ENCODE measurements at places on chromosomes 1 and 21. TPM values are rescaled to one million over a fixed set of nuclear protein-coding genes. Genes with fewer than 3 reads are reported as not detected.

GRCh38 chr1:42109600-42109999 lies 43.6 kb upstream of the GUCA2B start:
- H3K36me3 ChIP-seq = no peaks in the 10 kb centered on the region
- no peaks in the 10 kb centered on the region for H3K4me1 ChIP-seq
- no peak overlapping the region for H3K27ac ChIP-seq
- H3K27me3 ChIP-seq = no peaks in the 10 kb centered on the region
- no peak overlapping the region for H3K4me3 ChIP-seq

DNA sequence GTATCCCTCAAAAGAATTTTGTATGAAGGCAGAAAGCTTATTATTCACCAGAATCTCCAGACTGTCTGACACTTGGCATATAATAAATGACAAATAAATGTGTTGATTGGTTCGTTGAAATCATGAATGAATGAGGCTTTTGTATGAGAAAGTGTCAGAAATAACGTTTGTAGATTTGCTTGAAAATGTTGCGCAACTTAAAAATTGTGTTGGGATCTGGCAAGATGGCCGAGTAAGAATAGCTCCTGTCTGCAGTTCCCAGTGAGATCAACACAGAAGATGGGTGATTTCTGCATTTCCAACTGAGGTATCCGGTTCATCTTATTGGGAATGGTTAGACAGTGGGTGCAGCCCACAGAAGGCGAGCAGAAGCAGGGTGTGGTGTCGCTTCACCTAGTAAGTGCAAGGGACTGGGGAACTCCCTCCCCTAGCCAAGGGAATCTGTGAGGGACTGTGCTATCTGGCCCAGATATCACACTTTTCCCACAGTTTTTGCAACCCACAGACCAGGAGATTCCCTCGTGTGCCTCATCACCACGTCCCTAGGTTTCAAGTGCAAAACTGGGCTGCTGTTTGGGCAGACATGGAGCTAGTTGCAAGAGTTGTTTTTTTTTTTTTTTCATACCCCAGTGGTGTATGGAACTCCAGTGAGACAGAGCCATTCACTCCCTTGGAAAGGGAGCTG lies 759.0 kb downstream of the LTN1 start:
- no peaks in the 10 kb centered on the region for H3K36me3 ChIP-seq
- H3K4me3 ChIP-seq = no peak overlapping the region
- no peak overlapping the region for H3K27ac ChIP-seq
- H3K4me1 ChIP-seq = no peaks in the 10 kb centered on the region

GRCh38 chr1:178278916-178279686 lies 185.2 kb downstream of the RASAL2 start:
- H3K27ac ChIP-seq = no peak overlapping the region
- no peaks in the 10 kb centered on the region for H3K27me3 ChIP-seq
- DNase-seq = no peak
- no peaks in the 10 kb centered on the region for H3K36me3 ChIP-seq

- DNase-seq = no peak
- H3K4me1 ChIP-seq = peaks cover 32% of the 10 kb centered on the region
- peaks cover 2% of the 10 kb centered on the region for H3K27me3 ChIP-seq
These were observed 278.9 kb downstream of the NPHP4 start for GRCh38 chr1:5713101-5714010.

DNA sequence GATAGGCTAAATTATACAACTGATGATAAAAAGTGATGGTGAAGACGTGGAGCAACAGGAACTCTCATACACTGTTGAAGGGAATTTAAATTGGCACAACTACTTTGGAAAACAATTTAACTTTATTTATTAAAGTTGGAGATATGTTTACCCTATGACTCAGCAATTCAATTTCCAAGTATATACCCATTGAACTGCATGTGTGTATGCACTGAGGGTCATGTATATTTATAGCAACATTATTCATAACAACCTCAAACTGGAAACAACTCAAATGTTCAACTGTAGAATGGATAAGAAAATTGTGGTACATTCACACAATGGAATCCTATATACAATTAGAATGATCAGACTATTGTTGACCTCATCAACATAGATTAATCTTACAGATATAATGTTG lies 16.5 kb upstream of the BCAS2 start:
- H3K4me3 ChIP-seq = no peak overlapping the region
- no peaks in the 10 kb centered on the region for H3K4me1 ChIP-seq
- DNase-seq = no peak

DNA sequence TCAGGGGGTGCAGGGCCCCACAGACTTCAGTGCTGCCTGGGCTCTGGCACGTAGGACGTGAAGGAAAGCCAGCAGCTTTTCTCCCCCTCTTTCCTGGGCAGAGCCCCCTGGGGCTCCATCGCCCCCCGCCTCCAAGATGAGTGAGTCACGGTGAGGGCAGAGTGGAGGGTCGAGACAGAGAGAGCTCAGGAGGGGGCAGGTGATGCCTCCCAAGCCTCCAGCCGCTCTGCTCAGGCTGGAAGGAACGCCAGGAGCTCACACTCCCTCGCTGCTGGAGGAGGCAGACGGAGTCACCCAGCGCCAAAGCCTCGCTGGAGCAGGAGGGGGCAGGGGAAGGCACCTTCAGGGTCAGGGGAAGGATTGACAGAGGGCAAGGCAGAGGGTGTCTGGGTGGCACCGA lies 119.5 kb downstream of the CASZ1 start:
- peaks cover 85% of the 10 kb centered on the region for H3K4me1 ChIP-seq
- H3K27ac ChIP-seq = no peak overlapping the region
- H3K36me3 ChIP-seq = peaks cover 5% of the 10 kb centered on the region

- no peaks in the 10 kb centered on the region for H3K27me3 ChIP-seq
- peaks cover 26% of the 10 kb centered on the region for H3K4me1 ChIP-seq
- no peaks in the 10 kb centered on the region for H3K36me3 ChIP-seq
- H3K4me3 ChIP-seq = no peak overlapping the region
- no peak for DNase-seq
These were observed 47.1 kb upstream of the CYP2J2 start for GRCh38 chr1:59973719-59974118.

GRCh38 chr1:150973836-150974579 lies 627 bp downstream of the CERS2 start:
- no peaks in the 10 kb centered on the region for H3K27me3 ChIP-seq
- H3K4me1 ChIP-seq = peaks cover 58% of the 10 kb centered on the region
- H3K27ac ChIP-seq = peak overlapping the region; percentile 78

GRCh38 chr1:152640351-152640750 lies 17.4 kb upstream of the LCE3A start:
- H3K4me1 ChIP-seq = no peaks in the 10 kb centered on the region
- H3K27me3 ChIP-seq = no peaks in the 10 kb centered on the region
- H3K27ac ChIP-seq = no peak overlapping the region

DNA sequence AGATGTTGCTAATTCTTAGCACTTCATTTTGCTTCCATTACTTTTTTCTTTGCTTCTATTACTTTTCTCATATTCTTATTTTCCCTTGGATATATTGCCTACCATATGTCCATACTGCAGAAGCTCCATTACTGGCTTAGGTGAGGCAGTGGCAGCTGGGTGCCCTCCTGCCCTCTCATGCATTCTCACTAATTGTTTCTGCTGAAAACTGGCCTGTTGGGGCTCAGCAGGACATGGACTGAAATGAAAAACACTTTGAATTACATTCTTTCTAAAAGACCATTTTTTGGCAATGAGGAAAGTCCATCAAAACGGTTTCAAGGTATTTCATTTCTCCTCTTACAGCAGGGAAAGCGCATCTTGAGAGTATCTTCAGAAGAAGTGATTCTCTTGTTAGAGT lies 122.9 kb downstream of the MAST2 start:
- no peak overlapping the region for H3K27ac ChIP-seq
- no peaks in the 10 kb centered on the region for H3K27me3 ChIP-seq

DNA sequence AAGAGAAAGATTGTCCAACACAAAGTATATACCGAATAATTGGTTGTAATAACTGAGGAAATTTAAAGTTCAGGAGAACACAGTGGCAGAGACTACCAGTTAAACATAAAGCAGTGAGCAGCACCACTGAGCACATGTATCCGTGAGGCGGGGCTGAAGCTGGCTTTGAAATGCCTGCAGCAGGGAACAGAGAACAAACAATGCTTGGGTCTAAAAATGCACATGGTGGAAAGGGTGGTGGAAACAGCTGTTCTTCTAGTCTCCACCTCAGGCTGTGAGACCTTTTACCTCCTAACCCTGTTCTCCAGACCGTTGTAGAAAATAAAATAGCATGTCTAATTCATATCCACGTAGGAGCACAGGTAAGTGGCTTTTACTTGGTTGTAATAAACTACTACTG lies 7.7 kb upstream of the GNG4 start:
- H3K27ac ChIP-seq = no peak overlapping the region
- no peak for DNase-seq
- H3K4me1 ChIP-seq = no peaks in the 10 kb centered on the region
- peaks cover 3% of the 10 kb centered on the region for H3K27me3 ChIP-seq

DNA sequence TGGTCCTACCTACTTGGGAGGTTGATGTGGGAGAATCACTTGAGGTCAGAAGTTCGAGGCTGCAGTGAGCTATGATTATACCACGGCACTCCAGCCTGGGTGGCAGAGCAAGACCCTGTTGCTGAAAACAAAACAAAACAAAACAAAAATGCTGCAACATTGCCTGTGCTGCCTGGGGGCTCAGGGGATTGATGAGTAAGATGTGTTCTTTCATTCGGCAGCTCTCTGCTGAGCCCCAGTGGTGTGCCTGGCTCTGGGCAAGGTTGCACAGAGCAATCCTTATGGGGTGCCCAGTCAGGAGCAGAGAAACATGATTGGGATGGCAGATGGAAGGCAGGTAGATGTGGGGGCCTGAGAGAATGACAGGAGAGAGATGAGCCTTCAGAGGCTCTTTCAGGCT lies 28.6 kb upstream of the KDM4A start:
- no peaks in the 10 kb centered on the region for H3K27me3 ChIP-seq
- no peak overlapping the region for H3K4me3 ChIP-seq
- H3K4me1 ChIP-seq = peaks cover 5% of the 10 kb centered on the region
- no peak overlapping the region for H3K27ac ChIP-seq
- H3K36me3 ChIP-seq = peaks cover 86% of the 10 kb centered on the region
- no peak for DNase-seq

DNA sequence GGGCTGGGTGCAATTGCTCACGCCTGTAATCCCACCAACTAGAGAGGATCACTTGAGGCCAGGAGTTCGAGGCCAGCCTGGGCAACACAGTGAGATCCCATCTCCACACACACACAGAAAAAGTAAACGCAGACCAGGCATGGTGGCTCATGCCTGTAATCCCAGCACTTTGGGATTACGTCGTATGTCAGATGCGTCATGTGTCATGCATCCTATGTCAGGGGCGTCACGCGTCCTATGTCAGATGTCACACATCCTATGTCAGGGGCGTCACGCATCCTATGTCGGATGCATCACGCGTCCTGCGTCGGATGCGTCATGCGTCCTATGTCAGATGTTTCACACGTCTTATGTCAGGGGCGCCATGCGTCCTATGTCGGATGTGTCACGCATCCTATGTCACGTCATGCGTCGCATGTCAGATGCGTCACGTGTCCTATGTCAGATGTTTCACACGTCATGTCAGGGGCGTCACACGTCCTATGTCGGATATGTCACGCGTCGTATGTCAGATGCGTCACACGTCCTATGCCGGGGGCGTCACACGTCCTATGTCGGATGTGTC lies 1.5 kb downstream of the MRAP start:
- H3K36me3 ChIP-seq = peaks cover 9% of the 10 kb centered on the region
- H3K4me3 ChIP-seq = no peak overlapping the region
- H3K27me3 ChIP-seq = no peaks in the 10 kb centered on the region
- DNase-seq = no peak
- H3K27ac ChIP-seq = no peak overlapping the region
- H3K4me1 ChIP-seq = no peaks in the 10 kb centered on the region

DNA sequence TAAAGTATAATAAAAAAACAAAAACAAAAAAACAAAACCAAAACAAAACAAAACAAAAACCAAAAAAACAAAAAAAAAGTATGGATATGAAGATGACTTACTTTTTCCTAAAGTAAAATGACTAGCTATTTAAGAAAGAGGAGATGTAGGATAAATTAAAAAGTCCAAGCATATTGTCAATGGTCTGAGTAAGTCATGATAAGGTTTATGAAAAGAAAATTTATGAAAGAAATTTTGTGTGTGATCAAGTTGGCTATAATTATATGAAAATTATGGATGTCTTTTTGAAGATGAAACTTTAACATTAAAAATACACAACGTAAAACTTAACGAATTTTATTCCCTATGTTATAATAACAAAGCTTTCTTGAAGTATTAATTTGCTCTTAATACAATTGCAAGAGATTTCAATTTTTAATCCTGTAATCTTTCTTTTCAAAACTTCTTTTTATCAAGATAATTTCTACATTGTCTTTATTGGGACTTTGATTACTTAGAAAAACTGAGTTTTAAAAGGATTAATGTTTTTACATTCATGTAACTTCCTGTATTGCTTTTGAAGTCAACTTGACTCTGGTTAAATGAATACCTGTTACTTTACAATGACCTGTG lies 200.9 kb upstream of the IVNS1ABP start:
- DNase-seq = no peak
- no peak overlapping the region for H3K4me3 ChIP-seq
- H3K4me1 ChIP-seq = no peaks in the 10 kb centered on the region
- no peaks in the 10 kb centered on the region for H3K36me3 ChIP-seq
- no peaks in the 10 kb centered on the region for H3K27me3 ChIP-seq

GRCh38 chr1:38833146-38833545 lies 26.4 kb downstream of the RRAGC start:
- peaks cover 3% of the 10 kb centered on the region for H3K27me3 ChIP-seq
- H3K4me1 ChIP-seq = peaks cover 4% of the 10 kb centered on the region
- DNase-seq = peak; percentile 30
- H3K27ac ChIP-seq = no peak overlapping the region

DNA sequence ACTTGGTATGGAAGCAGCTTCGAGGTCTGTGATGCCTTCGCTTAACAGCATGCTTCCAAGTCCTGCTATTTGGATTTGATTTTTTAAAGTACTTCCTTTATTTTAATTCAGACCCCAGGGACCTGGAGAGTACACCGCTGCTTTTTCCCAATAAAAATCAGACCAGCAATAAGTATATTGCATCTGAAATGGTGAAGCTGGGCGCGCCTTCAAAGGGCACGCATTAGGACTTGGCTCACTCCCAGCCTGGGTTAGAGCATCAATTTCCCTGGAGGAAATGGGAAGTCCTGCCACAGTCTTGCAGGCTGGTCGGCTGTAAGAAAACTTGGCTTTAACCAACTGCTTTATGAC lies 325.1 kb downstream of the RRAGC start:
- peaks cover 2% of the 10 kb centered on the region for H3K27me3 ChIP-seq
- no peak for DNase-seq
- no peak overlapping the region for H3K27ac ChIP-seq
- H3K4me3 ChIP-seq = no peak overlapping the region

- H3K4me3 ChIP-seq = no peak overlapping the region
- peaks cover 9% of the 10 kb centered on the region for H3K4me1 ChIP-seq
- DNase-seq = no peak
- H3K36me3 ChIP-seq = no peaks in the 10 kb centered on the region
- H3K27me3 ChIP-seq = no peaks in the 10 kb centered on the region
These were observed 87.4 kb downstream of the GLUL start for GRCh38 chr1:182304218-182304617.

- H3K4me3 ChIP-seq = no peak overlapping the region
- H3K27ac ChIP-seq = no peak overlapping the region
- DNase-seq = no peak
- no peaks in the 10 kb centered on the region for H3K27me3 ChIP-seq
These were observed 135.4 kb downstream of the HMCN1 start for GRCh38 chr1:185869590-185869989.

PPM1J gene
- 5.0 TPM for total RNA-seq

GPA33 gene
- total RNA-seq = 0.44 TPM

PDPN gene
- 13.3 TPM for total RNA-seq

PAX7 gene
- 1.5 TPM for total RNA-seq

FCGR3B gene
- total RNA-seq = 19.2 TPM

TFF3 gene
- total RNA-seq = 8.3 TPM

ADORA1 gene
- 3.1 TPM for total RNA-seq

CRTC2 gene
- 12.7 TPM for total RNA-seq

HSPB7 gene
- total RNA-seq = 1.4 TPM
